ENCODE measurements at places on chromosomes 2 and 18. TPM values are rescaled to one million over a fixed set of nuclear protein-coding genes. Genes with fewer than 3 reads are reported as not detected.

DNA sequence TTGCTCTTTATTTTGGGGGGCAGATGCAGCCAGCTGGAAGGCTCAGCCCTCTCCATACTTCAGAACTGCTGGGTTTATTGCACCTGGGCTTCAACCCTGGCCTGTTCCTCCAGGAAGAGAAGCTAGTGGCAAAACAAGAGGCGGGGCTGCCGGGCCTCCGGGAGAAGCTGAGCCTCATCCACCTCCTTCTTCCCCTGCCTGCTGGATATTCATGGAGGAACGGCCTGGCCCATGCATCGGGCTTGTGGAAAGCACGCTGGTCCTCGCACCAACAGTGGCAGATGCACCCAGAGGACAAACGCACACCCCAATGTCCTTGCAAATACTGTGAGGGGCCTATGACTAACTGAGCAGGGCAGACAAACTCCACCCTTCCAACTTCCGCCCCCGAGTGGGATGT, 30.6 kb downstream of the FAM178B start:
- no peak for DNase-seq

CPLX4 gene
- not detected for total RNA-seq

CNTNAP5 gene
- 0.04 TPM for total RNA-seq

TMEM17 gene
- total RNA-seq = 1.7 TPM

HOXD3 gene
- total RNA-seq = not detected
